ENCODE measurements at places on chromosomes 5 and 9. TPM values are rescaled to one million over a fixed set of nuclear protein-coding genes. Genes with fewer than 3 reads are reported as not detected.

IFNK gene
- total RNA-seq, result not detected

ST8SIA4 gene
- not detected for total RNA-seq

LECT2 gene
- total RNA-seq, result not detected

PDE6A gene
- not detected for total RNA-seq

FSTL4 gene
- not detected for total RNA-seq

VLDLR gene
- 7.9 TPM for total RNA-seq

TAS2R1 gene
- not detected for total RNA-seq

PCDHB3 gene
- 0.24 TPM for total RNA-seq

MARCOL gene
- total RNA-seq, result not detected

CENPK gene
- total RNA-seq, result 12.1 TPM

SPATA31E1 gene
- not detected for total RNA-seq

ARHGEF28 gene
- total RNA-seq, result 13.6 TPM

ALDH1A1 gene
- 197 TPM for total RNA-seq

LIX1 gene
- total RNA-seq, result not detected

ZNF462 gene
- total RNA-seq, result 12.4 TPM

NME5 gene
- 0.84 TPM for total RNA-seq

TMEM8B gene
- 11.0 TPM for total RNA-seq

KIF12 gene
- not detected for total RNA-seq

Measured in HFFc6 (cell line).